ENCODE measurements at places on chromosomes 5 and 9.
A peak's percentile ranks its signal among the peaks of the same experiment; 100 is the strongest.

DNA sequence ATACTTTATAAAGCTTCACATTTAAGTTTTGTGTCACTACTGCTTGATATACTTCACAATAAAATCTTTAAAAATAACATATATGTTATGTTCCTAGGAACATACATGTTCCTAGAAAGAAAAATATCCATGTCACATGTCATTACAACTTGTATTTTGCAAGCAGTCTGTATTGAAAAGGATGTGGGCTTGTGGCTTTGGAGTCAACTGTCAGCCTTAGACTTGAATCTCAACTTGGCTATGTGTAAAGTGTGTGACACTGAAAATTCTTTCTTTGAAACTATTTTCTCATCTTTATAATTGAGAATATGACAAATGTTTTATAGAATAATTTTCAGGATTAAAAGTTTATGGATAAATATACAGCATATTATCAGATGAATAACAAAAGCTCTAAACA is 273.1 kb downstream of the KIAA0825 start:
- no peak for DNase-seq

GRCh38 chr5:72241346-72242003 is 78.6 kb downstream of the MRPS27 start:
- DNase-seq = no peak

- no peak for DNase-seq
Observed at GRCh38 chr9:3992924-3993323, 306.9 kb downstream of the GLIS3 start.

DNA sequence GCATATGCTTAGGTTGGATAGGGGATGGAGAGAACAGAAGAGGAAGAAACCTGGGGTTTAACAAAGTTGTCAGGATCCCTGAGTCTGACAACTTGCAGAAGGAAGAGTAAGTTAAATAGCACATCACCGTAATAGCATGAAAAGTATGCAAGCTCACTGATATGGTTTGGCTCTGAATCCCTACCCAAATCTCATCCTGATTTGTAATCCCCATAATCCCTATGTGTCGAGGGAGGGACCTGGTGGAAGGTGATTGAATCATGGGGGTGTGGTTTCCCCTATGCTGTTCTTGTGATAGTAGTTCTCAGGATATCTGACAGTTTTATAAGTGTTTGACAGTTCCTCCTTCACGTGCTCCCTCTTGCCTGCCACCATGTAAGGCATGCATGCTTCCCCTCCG is 193.3 kb downstream of the PSAT1 start:
- DNase-seq = no peak

- peak; percentile 76 for DNase-seq
Observed at GRCh38 chr9:127135056-127135745, 12.8 kb upstream of the ANGPTL2 start.

- DNase-seq = no peak
Observed at GRCh38 chr5:113223831-113224604, 210.8 kb downstream of the TSSK1B start.

DNA sequence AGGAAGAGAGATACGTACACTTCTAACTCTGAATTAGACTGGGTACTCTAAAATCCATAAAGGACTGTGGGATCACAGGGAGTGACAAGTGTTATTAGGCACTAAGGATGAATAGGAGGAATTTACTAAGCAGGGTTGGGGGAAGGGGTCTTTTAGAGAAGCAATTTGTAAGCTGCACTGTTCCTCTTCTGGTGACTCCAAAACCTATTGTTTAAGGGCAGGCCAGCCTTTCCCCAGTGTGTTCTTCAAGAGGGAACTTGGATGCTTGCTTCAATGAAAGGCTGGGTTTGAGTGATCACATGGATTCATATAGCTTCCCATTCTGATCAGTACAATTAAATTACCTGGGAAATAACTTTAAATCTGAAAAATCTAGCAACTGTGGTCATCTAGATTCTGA is 71.8 kb downstream of the STX17 start:
- DNase-seq = no peak

DNA sequence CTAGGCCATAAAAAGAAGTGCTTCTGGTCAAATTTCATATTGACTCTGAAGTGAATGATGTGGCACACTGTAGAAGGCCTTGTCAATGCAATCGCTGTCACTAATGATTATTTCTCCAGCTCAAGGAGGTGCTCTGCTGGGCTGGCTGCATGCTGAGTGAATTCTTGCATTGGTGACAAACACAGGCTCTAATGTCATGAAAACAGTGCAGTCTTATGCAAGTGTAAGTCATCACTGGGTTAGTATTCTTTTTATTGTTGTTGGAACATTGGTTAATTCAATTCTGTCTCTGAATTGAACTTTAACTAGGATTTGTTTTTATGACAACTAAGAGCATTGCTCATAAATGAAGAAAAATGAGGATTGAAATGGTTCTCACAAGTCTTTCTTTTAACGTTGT is 57.3 kb upstream of the CD180 start:
- DNase-seq = no peak

- no peak for DNase-seq
Observed at GRCh38 chr9:2817999-2818803, 25.7 kb downstream of the PUM3 start.

DNA sequence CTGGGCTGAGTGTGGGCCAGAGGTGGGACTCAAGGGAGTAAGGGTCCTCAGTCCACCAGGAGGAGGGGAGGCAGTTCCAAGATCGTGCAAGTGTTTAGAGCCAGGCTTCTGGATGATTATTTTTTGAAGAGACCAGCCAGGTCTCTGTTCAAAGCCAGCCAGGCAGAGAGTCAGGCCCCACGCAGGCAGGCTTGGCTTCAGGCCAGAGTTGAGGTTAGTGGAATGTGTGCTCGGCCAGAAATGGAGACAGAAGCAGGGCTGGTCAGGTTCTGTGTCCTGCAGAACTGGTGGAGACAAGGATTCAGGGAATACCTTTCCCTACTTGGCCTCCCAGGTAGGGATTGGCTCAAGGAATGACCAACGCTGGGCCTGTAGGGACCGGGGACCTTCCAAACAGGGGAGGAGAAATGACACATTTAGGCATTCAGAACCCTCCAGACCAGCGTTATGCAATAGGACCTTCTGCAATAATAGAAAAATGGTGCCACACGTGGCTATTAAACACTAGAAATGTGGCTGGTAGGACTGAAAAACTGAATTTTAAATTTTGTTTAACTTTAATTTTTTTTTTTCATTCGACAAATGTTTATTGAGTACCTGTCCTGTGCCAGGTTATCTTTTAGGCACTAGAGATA is 106.2 kb downstream of the CMYA5 start:
- no peak for DNase-seq

DNA sequence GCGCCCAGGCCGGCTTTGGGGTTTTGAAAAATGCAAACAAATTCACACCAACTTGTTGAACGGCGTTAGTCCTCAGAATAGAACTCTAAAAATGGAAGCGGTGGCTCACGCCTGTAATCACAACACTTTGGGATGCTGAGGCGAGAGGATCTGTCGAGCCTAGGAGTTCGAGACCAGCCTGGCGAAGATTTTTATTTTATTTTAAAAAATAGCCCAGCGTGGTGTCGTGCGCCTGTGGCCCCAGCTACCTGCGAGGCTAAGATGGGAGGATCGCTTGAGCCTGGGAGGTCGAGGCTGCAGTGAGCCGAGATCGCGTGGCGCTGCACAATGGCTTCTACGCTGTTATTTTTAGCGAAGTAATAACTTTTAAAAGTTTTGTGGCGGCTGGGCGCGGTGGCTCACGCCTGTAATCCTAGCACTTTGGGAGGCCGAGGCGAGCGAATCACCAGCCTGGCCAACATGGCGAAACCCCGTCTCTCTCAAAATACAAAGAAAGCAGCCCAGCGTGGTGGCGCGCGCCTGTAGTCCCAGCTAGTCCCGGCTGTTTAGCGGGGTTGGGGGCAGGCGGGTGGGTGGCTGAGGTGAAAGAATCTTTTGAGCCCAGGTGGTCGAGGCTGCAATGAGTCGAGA is 694 bp upstream of the PLIN2 start:
- no peak for DNase-seq

DNA sequence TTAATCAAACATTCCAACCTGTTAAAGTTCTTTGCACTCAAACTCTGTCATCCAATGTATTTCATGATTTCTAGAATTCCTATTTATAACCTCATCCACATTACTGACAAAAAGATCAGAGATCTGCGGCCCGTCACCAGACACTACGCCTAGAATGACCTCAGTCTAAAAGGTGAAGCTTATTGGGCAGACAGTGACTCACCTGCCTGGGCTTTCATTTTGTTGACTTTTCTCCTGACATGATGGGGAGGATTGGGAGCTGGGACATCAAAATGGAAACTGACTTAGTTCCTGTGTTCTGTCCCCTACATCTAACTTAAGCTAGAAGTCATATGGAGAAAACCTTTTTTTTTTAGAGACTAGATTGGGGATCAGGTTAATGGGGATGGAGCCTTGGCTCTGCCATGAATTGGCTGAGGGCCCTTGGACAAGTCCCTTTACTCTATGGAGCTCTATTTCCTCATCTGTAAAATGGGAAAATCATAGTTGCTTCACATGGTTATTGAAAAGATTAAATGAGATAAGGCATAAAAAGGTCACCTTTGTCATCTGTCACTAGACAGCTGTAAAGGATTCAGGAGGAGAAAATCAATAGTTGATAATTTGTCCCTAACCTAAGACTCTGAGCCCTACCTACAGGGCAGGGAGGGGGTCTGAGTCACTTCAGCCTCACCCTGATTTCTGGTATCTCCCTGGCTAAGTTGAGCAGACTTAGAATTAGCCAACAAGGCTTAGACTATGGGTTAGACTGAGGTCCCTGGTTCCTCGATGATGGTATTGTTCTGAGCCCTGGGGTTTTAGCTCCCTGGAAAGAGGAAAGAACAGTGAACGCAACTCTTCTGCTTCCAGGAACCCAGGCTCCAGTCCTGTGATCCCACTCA is 224.8 kb upstream of the TBC1D2 start:
- no peak for DNase-seq

DNA sequence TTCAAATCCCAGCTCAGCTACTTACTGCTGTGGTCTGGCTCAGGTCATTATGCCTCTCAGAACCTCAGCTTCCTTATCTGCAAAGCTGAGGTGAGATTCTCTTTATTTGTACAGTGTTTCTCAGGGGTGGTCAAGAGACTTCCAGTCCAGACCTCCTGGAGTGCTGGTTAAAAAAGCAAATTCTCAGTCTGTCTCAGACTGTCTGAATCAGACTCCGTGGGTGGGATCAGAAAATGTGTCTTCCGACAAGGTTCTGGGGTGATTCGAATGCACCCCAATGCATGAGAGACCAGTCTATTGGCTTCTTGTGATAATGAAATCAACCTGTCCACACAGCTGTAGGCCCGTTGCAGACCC is 137.7 kb upstream of the SMIM23 start:
- DNase-seq = no peak

DNA sequence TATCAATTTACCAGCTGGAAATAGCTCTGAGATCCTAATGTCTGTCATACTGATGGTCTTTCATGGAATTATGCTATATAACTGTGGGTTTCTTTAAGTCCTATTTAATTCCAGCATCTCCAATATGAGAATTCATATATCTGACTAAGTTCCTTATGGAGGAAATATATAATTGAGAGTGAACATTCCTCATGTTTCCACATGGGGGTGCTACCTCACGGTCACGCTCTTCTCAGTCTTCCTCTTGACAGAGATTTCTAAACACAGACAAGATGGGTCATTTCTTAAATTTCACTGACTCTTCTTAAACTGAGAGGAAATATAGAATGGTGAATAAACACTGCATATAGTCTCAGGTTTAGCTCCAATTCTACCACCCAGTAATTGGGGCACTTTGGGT is 212.1 kb downstream of the SLF1 start:
- no peak for DNase-seq

DNA sequence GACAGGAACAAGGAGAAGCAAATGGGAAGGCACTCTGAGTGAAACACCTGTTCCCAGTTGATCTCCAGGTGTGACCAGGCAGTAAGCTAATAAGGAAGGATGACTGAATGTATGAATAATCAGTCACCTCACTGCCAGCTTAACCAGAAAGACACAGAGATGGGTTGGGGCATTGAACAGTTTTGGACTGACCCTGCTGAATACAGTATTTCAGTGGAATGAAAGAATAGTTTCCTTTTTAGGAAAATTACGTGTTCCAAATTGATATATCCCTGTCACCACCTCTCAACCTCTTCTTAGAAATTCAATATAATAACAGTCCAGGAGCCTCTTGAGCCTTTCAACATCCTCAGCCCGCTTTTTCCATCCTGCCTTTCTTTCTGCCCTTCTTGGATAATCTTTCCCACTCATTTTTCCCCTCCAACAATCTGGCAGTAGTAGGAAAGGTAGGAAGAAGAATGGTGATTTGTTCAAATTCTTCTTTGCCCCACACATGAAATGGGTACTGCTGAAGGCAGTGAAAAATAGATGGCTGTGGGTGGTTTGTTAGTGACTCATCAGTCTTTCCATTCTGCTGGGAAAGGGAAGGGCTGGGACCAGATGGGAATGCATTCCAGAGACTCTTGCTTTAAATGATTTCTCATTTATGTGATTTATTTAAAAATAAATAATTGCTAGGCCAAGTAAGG is 117.9 kb downstream of the ZSWIM6 start:
- no peak for DNase-seq

GRCh38 chr5:74664551-74664950 is 20.5 kb upstream of the HEXB start:
- DNase-seq = no peak

GRCh38 chr5:177314376-177315342 is 3.0 kb upstream of the MXD3 start:
- no peak for DNase-seq

- DNase-seq = no peak
Observed at GRCh38 chr5:82917584-82917983, 159.6 kb downstream of the TMEM167A start.

GRCh38 chr5:13865312-13865711 is 79.2 kb downstream of the DNAH5 start:
- no peak for DNase-seq

DNA sequence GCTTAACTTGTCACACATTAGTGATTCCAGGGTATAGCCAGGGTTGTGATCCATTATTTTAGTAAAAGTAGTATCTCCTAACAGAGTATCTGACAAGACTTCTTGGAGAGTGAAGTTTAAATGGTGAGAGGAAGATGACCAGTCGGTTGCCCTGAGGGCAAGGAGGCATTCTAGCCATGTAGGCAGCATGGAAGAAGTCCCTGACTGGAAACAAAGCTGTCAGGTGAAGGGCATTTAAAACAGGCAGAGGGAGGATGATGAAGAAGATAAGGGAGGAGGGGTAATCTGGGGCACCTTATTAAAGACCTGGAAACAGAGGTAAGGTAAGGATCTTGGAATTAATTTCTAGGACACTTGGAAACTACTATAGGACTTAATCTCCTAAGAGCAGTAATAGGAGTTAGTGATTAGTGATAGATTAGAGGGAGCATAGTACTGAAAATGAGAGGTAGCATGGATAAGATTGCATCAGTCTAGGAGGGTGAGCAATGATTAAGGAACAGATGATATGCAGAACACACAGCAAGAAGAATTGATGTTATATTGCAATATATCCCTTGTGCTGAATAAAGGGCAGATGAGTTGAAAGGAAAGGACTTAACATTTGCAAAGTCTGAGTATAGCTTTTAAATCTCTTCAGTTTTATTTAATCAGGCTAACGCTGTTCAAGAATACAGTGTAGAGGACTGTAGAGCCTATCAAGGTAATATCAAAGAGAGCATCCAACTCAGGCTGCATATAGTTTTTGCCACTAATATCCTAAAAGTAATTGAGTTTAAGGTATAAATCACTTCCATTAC is 9.6 kb downstream of the KIF2A start:
- DNase-seq = no peak

All from osteocyte (in vitro differentiated cells).